Activated effector memory CD4-positive, alpha-beta T cell treated with Interleukin-2 at 50 U/mL for 16 hours (primary cell): ENCODE measurements at places on chromosomes 5 and 9.

DNA sequence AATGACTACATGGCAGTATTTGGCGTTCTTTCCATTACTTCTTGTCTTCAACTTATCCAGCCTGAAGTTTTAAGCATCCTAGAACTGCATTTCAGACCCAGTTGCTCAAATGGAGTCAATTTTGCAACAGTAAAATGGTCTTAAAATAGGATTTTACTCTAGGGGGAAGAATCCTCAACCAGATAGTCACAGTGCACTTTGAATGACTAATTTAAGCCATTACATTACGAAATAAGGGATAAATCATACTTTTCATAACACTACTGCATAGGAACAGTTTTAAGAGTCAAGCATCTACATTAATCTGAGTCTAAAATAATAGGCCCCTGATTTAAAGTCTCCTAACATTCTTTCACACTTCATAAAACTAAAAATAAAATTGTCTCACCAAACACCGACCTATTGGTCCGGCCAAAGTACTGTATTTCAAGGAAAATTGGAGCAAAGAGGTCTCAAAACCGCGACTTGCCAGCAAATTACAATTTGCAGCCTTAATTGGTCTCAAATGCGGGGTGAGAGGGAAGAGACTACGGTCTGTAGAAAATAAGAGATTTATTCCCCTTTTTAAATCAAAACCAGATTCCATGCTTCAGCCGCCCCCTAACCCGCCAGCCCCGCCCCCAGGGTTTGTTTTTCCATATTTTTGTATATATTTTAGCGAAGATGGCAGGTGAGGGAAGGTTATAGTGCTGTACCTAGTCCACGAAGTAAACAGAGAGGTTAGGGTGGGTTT, 1.2 kb upstream of the SMARCA2 start:
- no peak for DNase-seq

DNA sequence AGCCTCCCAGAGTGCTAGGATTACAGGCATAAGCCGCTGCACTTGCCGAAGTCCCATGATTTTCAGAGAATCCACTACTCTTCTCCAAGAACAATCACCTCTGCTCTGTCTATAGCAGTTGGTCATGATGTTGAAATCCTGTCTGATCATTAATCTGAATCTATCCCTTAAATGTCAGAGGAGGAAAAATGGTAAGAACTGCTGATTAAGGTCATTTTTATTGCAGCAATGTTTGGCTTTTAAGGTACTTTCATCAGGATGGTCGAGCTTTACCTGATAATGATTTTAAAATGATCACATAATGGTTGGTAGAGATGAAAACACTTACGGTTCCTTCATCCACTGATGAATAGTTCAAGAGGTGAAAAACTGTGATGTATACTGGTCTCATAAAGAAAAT, 968.6 kb downstream of the TLE4 start:
- DNase-seq, result no peak

DNA sequence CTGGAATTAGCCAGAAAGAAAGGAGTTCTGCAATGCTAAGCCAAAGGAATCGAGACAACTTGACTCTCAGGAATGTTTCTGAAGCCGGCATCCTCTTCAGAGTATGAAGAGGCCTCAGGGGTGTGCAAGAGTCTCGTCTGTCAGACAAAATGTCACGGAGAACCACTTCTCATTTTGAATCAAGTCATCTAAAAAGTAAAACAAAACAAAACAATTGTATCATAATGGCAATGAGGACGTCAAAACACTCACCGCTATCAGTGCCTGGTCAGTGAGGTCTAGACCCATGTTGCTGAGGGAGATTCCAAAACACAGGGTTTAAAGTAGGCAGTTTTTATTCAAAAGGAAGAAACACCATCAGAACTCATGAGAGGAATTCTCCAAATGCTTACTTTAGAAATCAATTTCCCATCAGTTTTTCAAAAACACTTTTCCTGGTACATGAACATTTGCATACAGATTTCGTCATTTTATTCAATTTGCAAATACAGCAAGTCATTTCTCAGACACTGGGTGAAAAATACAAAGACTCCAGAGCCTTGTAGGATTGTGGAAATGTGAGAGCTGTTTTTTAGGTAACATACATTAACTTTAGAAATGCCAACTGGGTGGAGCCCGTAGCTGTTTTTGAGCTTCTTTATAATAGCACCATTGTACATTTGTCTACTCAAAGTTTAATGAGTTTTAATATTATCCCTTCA, 89.5 kb upstream of the MAP3K1 start:
- no peak for DNase-seq

DNA sequence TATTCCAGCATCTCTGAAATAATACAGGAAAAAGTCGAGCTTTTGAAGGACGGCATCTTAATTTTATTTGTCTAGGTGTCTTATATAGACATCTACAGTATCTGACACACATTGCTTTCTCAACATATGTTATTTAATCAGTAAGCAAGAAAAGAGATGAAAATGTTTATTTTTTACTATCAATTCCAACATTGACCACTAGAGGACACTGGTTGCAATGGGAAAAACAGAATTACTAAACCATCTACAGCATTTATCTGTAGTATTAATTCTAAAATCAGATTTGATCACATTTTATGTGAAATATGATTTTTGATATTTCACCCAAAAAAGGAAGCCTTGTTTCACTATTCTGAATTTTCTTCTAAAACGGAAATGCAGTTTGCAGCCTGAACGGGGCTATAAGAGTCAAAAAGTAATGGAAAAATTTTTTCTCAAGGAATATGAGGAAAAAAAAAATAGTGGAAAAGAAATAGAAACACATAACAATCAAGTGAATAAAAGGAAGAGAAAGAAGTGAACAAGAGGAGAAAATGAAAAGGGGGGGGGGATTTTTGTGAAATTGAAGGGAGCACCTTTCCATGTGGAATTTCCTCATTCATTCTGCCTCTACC, 98.6 kb downstream of the OSTF1 start:
- DNase-seq, result no peak

DNA sequence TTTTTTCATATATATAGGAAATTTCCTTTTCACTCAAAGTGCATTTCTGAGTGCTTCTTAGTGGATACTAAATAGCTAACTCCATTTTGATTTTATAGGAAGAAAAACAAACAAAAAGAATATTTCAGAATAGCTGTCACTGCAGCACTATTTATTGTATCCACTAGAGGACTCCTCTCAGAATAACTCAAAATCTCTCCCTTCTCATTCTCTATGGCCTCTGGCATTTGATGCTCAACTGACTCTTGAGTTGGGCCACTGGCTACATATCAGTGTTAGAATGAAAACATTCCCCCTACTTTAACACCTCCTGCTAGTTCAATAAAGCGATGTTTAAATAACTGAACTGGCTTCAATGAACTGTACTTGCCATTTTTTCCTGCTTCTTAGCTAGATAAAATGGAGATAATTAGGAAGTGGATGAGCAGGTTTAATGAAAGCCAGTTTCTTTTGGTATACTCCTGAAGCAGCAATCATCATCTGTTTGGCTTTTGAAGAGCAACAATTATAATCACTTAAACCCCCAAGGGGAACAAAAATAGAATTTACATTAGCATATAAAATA, 16.6 kb upstream of the ELAVL2 start:
- no peak for DNase-seq

- no peak for DNase-seq
Observed at GRCh38 chr9:33350310-33350709, 52.1 kb downstream of the AQP7 start.

DNA sequence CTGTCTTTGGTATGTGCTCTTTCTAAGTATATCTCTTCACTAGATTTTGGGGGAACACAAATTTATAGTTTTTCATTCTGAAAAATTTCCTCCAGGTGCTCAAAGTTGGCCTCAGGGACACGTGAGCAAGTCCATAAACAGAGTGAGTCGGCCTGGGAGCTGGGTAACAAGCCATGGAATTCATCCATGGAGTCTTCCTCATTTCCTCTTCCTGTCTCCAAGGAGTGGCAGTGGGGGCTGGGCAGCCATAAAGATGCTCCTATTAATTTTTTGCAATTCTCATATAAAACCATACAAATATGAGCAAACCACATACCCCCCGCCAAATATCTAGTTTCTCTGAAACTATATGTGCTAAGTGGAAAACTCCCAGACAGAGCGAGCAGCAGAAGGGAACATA, 136.6 kb upstream of the OTULINL start:
- no peak for DNase-seq

DNA sequence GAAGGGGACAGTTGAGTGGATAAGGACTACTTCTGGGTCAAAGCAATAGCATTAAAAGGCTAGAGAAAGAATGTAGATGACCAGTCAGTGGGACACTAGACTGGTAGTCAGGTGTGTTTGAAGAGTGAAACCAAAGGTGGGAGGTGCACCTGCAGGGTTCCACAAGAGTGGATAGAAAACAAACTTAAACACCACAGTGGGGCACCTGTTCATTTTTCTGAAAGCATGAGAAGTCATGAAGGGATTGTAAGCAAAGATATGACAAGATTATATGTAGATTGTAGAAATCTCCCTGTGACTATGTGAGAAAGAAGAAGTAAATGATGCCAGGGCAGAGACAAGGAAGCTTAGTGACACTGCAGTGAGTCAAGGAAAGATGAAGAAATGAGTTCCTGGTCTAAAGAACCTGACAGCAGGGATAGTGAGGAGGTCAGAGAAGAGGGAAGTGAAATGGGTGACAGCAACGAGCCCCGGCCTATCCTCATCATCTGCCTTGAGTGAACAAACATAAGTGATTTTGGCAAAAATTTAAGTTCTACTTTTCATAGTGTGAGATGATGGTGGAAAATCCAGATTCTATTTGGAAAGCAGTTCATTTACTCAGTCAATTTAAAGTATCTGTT, 296.9 kb downstream of the TLE4 start:
- DNase-seq, result no peak

GRCh38 chr9:18520416-18521047, 46.6 kb downstream of the ADAMTSL1 start:
- no peak for DNase-seq

DNA sequence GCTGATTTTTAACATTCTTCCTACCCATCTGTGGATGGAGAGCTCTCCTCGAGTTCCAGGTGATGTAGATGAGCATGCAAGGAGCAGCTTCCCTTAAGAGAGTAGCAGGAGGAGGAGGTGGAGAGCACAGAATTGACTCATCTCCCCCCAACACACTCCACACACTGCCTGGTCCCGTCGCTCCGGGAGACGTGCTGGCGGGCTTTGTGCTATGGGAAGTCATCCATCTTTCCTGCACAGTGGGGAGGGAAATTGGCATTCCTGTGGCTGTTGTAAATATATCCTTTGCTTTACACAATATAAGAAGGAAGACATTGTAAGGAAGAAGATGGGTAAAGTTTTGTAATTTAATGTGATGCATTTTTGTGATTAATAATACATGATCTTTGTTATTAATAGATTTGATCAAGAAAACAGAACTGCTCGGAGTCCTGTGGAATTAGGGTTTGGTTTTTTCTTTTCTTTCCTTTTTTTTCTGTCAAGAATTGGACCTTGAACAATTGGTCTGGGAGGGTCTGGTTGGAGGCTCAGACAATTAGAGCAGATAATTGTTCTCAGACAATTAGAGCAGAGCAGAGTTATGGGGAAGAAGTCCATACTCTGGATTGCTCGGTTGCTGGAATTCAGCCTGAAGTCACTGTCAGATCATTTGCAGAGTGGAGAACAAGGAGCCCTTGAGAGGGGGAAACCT, 297.8 kb downstream of the GADD45G start:
- DNase-seq, result no peak

GRCh38 chr5:41610386-41610785, 100.0 kb upstream of the PLCXD3 start:
- no peak for DNase-seq

GRCh38 chr9:98342098-98342819, 86.8 kb upstream of the TBC1D2 start:
- no peak for DNase-seq

DNA sequence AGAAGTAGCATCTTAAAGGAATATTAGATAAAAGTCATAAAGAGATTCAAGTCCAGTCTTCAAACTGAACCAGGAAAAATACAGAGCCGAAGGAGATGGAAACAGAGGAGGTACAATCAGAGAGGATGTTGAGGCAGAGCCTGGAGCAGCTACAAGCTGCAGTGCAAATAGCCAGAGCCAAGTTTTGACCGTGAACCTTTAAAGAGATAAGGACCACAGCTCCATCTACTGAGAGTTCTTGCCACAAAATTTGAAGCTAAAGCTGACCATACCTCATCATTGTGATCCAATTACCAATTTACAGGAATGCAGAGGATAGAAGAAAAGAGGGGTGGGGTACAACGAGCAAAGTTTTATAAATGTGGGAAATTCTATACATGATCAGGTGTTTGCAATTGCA, 10.4 kb upstream of the DEPDC1B start:
- DNase-seq, result no peak

- DNase-seq, result no peak
Observed at GRCh38 chr5:135693371-135693955, 114.7 kb upstream of the CXCL14 start.

- DNase-seq, result peak; percentile 44
Observed at GRCh38 chr5:132687995-132688394, 14.2 kb downstream of the IL4 start.

GRCh38 chr9:124485936-124486335, 21.3 kb downstream of the NR5A1 start:
- DNase-seq, result no peak

DNA sequence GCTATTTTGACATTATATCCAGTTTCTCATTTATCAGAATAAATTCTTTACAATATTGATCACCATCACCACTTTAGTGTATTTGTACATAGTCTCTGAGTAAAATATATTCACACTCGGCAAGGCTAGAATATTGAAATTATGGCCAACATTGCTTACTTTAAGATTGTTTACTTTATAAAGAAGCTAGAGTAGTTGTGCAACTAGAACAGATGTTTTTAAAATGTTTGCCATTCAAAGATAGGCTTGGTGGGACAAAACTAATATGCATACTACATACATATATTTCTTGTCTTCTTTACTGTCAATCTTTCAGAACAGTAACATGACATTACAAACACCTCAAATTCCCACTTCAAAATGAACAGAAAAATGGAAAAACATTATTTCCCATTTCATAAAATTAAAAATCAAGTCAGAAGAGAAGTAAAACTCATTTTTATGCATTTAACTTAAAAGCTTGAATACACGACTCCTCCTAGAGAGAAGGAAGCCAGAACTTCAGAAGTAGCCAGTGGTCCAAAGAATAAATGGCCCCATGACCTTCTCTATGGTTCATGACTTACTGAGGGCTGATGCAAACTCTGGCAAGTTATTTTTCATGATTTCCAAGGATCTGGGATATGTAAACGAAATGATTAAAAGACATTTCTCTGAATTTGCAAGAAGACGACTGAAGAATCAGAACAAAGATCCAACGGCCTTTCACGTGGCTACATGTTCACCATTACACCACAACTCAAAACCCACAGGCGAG, 14.1 kb downstream of the MTX3 start:
- DNase-seq, result no peak

DNA sequence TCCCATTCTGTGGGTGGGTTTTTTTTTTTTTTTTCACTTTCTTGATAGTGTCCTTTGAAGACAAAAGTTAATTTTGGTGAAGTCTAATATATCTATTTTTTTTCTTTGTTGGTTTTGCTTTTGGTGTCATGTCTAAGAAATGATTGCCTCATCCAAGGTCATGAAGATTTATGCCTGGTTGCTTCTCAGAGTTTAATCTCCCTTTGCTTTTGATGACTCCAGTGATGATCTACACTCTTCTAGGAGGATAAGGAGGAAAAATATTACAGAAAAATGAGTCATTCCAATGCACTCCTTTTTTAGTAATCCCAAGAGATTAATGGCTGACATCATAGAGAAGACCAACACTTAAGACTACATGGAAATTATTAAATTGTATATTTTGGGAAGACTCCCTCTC, 79.7 kb upstream of the ICE1 start:
- DNase-seq, result no peak

GRCh38 chr5:56681346-56681745, 134.0 kb upstream of the MAP3K1 start:
- DNase-seq, result no peak
